ENCODE measurements at places on chromosomes 3 and 15. TPM values are rescaled to one million over a fixed set of nuclear protein-coding genes. Genes with fewer than 3 reads are reported as not detected.

Gene LSAMP
- 0.12 TPM for total RNA-seq

Gene VGLL3
- 584 TPM for total RNA-seq

Gene ZNF774
- 0.85 TPM for total RNA-seq

Gene THSD4
- total RNA-seq = 52.7 TPM

Gene SLCO2A1
- total RNA-seq = 2.4 TPM

Gene MNS1
- 0.73 TPM for total RNA-seq

Data from hair follicle dermal papilla cell (primary cell).